Osteocyte (in vitro differentiated cells): ENCODE measurements at places on chromosomes 1 and 21. TPM values are rescaled to one million over a fixed set of nuclear protein-coding genes. Genes with fewer than 3 reads are reported as not detected.

- H3K4me1 ChIP-seq, result peaks cover 8% of the 10 kb centered on the region
- no peak for DNase-seq
- no peaks in the 10 kb centered on the region for H3K36me3 ChIP-seq
- no peaks in the 10 kb centered on the region for H3K27me3 ChIP-seq
- no peak overlapping the region for H3K4me3 ChIP-seq
Observed at GRCh38 chr1:94851571-94851970, 31.4 kb downstream of the SLC44A3 start.

- H3K4me3 ChIP-seq, result no peak overlapping the region
- H3K4me1 ChIP-seq, result peaks cover under 1% of the 10 kb centered on the region
- no peak overlapping the region for H3K27ac ChIP-seq
- H3K27me3 ChIP-seq, result peaks cover 5% of the 10 kb centered on the region
- DNase-seq, result no peak
Observed at GRCh38 chr1:167671727-167672511, 41.9 kb downstream of the RCSD1 start.

DNA sequence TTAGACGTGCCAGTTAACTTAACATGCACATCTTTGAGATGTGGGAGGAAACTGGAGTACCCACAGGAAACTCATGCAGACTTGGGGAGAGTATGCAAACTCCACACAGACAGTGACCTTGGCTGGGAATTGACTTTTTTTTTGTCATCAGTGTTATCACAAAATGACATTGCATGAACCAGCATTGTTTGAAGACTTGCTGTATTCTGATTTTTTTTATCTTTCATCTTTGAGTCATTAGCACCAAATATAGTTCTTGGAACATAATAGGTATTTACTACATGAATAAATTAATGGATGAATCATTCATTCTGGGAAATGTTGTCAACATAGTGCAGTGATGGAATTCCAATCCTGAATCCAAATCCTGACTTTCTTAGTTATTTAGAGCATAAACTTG, 77.0 kb downstream of the ATF6 start:
- no peak overlapping the region for H3K27ac ChIP-seq
- no peaks in the 10 kb centered on the region for H3K27me3 ChIP-seq
- no peak for DNase-seq
- peaks cover 30% of the 10 kb centered on the region for H3K36me3 ChIP-seq
- H3K4me3 ChIP-seq, result no peak overlapping the region

DNA sequence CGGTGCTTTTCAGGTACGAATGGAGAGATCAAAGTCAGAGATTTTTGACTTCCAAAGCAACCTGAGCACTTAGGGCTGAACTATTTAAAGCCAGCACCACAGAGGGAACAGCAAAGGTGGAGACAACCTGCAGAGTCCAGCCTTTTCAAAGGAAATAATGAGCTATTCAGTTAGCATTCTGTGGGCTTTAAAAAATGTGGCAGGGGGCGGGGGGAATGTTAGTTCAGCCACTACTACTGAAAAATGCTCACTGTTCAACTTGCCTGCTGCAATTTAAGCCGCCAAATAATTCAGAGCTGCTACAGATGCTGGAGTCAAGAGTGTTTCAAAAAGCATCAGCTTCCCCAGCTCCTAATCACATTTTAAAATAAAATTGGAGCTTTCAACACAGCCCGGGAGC, 473.3 kb upstream of the PLXNA2 start:
- H3K36me3 ChIP-seq, result no peaks in the 10 kb centered on the region
- DNase-seq, result no peak
- H3K4me3 ChIP-seq, result no peak overlapping the region
- H3K27ac ChIP-seq, result no peak overlapping the region

- peaks cover 59% of the 10 kb centered on the region for H3K36me3 ChIP-seq
- no peaks in the 10 kb centered on the region for H3K27me3 ChIP-seq
- H3K27ac ChIP-seq, result no peak overlapping the region
- no peak for DNase-seq
Observed at GRCh38 chr1:232970508-232970907, 20.1 kb downstream of the NTPCR start.

DNA sequence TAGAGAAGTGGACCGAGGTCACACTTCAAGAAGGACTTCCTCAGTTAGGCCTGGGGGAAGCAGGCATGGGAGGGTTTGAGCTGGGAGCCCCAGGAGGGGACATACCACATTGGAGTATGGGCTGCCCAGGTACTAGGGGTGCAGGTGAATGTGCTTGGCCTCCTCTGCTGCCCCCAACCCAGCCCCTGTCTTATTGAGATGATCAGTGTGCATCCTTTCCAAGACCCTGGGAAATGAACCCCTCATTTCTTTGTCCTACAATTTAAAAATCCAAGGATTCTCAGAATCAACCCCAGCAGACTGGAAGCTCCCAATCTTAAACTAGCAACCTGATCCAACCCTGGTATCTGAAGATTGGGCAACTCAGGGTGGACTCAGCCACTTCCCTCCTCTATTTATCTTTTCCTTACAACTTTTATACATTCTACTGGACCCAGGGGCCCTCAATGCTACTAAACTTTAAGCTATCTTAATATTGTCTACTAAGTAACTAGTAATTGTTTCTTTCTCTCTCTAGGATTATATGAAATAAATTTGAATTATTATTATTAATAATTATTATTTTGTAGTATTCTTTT, 9.1 kb downstream of the MEX3A start:
- no peak overlapping the region for H3K27ac ChIP-seq
- peaks cover 33% of the 10 kb centered on the region for H3K4me1 ChIP-seq
- no peak overlapping the region for H3K4me3 ChIP-seq
- H3K27me3 ChIP-seq, result no peaks in the 10 kb centered on the region

DNA sequence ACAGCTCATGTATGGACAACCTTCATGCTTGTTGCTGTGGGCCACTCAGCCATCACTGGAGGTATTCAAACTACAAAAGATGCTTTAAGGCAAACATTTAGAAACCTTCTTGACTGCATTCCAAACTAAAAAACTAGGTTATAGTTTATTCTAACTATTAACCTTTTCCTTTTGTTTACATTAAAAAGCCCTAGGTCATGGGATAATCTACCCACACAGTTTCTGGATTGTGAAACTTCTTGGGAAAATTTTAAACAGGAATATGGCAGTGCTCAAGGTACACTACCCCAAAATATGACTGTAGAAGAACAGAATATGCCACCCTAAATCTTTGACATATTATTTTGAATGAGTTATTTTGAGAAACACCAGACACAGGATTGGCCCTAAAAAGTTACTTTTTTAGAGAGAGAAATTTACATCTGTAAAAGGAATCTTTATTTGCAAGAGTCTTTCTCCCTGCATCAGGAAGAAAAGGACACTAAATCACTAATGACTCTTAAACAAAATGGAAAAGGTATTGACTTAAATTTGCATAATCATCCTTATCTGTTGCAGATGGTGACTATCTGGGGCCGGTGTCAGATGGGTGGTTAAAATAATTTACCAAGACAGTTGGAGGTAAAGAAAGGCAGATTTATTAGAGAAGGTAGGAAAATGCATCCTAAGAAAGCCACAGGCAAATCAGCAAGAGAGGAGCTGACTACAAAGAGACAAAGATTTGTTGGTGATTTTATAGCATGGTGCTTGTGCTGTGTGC, 25.1 kb upstream of the NUF2 start:
- no peak overlapping the region for H3K27ac ChIP-seq
- DNase-seq, result no peak
- H3K4me1 ChIP-seq, result no peaks in the 10 kb centered on the region
- no peaks in the 10 kb centered on the region for H3K36me3 ChIP-seq

DNA sequence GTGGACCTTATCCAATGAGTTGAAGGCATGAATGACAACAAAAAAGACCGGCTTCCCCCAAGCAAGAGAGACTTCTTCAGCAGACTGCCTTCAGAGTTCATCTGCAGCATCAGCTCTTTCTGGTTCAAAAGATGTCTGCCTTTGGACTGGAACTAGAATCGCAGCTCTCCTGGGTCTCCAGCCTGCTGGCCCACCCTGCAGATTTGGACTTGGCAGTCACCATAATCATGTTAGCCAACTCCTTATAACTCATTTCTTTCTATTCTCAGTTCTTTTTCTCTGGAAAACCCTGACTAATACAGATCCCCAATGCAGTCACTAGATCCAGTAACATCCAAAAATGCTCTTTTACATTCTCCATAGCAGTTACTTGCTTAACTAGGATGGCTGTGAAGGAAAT, 89.2 kb upstream of the MARK1 start:
- H3K27ac ChIP-seq, result no peak overlapping the region
- no peaks in the 10 kb centered on the region for H3K36me3 ChIP-seq
- no peaks in the 10 kb centered on the region for H3K4me1 ChIP-seq
- no peak overlapping the region for H3K4me3 ChIP-seq
- no peak for DNase-seq
- peaks cover 4% of the 10 kb centered on the region for H3K27me3 ChIP-seq

GRCh38 chr1:232587141-232588008, 42.6 kb downstream of the SIPA1L2 start:
- peaks cover 29% of the 10 kb centered on the region for H3K4me1 ChIP-seq
- peaks cover 2% of the 10 kb centered on the region for H3K36me3 ChIP-seq
- no peak overlapping the region for H3K27ac ChIP-seq
- no peaks in the 10 kb centered on the region for H3K27me3 ChIP-seq
- no peak for DNase-seq
- H3K4me3 ChIP-seq, result no peak overlapping the region

GRCh38 chr1:66175581-66175980, 358.4 kb upstream of the SGIP1 start:
- DNase-seq, result no peak
- H3K27ac ChIP-seq, result no peak overlapping the region
- H3K27me3 ChIP-seq, result peaks cover 13% of the 10 kb centered on the region
- H3K4me1 ChIP-seq, result peaks cover 3% of the 10 kb centered on the region

NADK gene
- 75.2 and 84.3 TPM in 2 replicates for total RNA-seq

SDF4 gene
- total RNA-seq, result 196 and 200 TPM in 2 replicates

PIK3C2B gene
- total RNA-seq, result 14.9 and 17.5 TPM in 2 replicates

TNFRSF18 gene
- total RNA-seq, result not detected in 2 replicates

AADACL3 gene
- total RNA-seq, result not detected in 2 replicates

AIRE gene
- not detected in 2 replicates for total RNA-seq

GUCA2B gene
- total RNA-seq, result not detected in 2 replicates

MATN1 gene
- total RNA-seq, result 0.39 and 0.99 TPM in 2 replicates
